ENCODE measurements at places on chromosomes 11 and 22.

GRCh38 chr11:119094816-119095065 is 6.9 kb downstream of the DPAGT1 start:
- DNase-seq: peak; percentile 93

DNA sequence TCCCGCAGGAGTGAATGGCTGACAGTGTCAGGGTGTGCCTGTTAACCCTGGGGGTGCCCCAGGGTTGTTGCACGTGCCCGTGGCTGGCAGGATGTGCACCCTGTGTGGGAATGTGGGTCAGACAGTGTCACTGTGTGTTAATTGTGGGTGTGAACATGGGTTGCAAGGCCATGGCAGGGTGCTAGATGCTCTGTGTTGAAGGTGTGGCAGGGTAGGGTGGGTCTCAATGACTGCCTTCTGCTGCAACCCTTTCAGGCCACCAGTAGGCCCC is 8.3 kb downstream of the RIN1 start:
- peak; percentile 21 for DNase-seq

GRCh38 chr11:43690929-43691725 is 10.6 kb downstream of the HSD17B12 start:
- DNase-seq: no peak

GRCh38 chr11:72331761-72332160 is 87.8 kb upstream of the PHOX2A start:
- DNase-seq: no peak

DNA sequence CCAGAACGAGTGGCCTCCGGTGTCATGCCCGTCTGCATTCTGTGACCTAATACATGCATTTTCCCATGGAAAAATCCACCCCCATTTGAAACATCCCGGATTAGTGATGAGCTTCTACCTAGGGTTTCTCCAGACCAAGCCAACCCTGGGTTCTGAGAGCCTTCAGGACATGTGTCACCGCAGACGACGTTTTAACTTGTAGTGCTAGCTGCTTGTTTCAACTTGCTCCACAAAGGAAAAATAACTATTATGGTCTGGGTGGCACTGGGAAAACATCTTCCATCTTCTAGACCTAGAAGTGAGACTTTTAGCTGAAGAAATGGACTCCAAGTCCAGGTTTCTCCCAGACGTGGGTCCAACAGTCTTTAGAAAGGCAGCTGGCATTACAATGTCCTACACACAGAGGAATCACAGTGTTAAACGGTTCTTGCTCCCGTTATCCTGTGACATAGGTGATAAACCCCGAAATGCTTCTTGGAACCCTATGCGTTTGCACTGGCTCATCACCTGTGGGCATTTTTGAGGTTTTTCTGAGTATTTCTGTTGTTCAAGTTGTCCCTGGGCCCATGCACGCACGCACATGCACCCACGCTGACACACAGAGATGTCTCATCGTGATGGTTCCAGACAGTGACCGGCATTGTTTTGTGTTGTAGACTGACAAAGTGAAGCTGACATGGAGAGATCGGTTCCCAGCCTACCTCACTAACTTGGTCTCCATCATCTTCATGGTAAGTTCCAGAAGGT is 46.6 kb upstream of the FADD start:
- no peak for DNase-seq

- DNase-seq: no peak
These were observed 90.0 kb downstream of the AMOTL1 start for GRCh38 chr11:94858012-94858705.

DNA sequence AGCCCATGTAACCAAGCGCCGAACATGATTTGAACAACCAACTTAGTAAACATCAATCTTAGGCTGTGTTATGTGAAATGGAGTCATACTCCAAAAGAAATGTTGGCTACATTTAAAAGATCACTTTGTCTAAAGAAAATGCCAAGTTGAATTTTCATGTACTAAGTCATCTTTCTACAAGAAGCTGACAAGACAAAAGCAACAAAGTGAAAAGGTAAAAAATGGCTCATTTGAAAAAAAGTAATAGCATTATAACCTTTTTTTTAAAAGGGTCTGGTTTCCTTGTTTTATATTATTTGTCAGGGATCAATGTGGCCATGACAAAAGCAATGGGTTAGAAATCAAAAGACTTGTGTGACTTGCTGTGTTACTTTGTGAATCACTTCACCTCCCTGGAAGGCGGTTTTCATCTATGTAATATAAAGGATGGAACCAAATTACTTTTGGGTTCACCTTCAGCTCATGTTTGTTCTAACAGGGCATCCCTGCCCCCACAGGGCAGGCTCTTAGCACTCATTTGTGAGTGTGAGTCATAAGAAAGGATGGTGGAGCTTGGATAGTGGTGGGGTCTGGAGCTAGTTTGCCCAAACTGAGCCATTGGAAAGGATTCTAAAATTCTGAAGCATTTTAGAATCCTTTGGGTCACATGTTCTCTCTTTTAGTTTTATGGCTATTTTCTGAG is 131.9 kb upstream of the MTMR2 start:
- DNase-seq: no peak

GRCh38 chr11:1118755-1119603 is 38.8 kb upstream of the MUC5AC start:
- DNase-seq: no peak

- no peak for DNase-seq
These were observed 9.7 kb downstream of the USP2 start for GRCh38 chr11:119371778-119372182.

- DNase-seq: no peak
These were observed 8.2 kb downstream of the ARRB1 start for GRCh38 chr11:75342966-75343870.

GRCh38 chr22:47334601-47335000 is 572.2 kb downstream of the TBC1D22A start:
- DNase-seq: no peak

DNA sequence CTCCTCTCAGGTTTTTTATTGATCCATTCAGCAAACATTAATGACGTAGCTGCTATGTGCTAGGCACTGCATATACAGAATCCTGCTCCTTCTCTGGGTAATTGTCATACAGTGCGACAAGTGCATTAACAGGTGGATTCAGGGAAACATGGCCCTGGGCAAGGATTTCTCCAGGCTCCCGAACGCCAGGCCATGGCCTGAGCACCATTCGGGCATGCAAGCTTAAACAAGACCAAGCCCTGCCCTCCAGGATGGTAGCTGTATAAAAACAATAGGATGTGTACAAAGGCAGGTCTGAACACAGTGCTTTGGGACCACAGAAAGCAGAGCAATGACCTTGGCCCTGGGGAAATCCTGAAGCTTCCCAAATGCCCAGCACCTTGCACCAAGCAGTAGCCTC is 9.1 kb upstream of the SYT7 start:
- DNase-seq: no peak

- no peak for DNase-seq
These were observed 11.9 kb downstream of the XRRA1 start for GRCh38 chr11:74936976-74937375.

GRCh38 chr11:111349191-111349695 is 29.8 kb downstream of the POU2AF1 start:
- no peak for DNase-seq

DNA sequence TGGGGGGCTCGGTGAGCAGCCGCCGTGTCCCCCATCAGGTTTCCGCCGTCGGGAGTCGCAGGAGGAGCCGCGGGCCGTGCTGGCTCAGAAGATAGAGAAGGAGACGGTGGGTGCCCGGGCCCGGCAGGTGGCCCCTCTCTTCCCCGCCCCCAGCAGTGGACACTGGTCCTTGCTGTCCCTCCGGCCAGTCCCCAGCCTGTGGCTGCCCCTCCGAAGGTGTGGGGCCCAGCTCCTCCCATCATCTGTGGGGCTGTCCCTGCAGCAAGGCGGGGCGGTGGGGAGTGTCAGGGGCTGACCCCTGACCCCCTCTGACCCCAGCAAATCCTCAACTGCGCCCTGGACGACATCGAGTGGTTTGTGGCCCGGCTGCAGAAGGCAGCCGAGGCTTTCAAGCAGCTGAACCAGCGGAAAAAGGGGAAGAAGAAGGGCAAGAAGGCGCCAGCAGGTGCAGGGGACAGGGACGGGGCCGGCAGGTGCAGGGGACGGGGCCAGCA is 15.3 kb downstream of the EPS8L2 start:
- no peak for DNase-seq

- peak; percentile 37 for DNase-seq
These were observed 34.1 kb downstream of the SGSM3 start for GRCh38 chr22:40404251-40405177.

DNA sequence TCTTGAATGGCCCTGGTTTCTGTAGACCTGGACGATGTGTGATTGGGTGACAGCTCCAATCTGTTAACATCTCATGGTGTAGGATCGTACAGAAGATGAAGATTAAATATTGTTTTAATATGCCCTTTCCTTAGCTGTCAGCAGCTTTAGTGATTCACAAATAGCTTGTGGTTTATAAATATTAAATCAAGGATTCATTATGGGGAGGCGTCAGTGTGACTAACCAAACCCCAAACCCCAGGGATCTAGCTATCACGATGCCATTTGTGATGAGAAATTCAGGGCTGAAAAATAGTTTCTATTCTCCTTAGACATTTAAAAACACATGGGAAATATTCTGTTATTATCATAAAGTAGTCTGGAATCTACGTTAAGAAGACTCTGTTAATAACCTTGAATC is 73.4 kb downstream of the NCAM1 start:
- no peak for DNase-seq

GRCh38 chr22:38872831-38873248 is 824 bp upstream of the CBX6 start:
- peak; percentile 80 for DNase-seq

GRCh38 chr22:44760476-44760875 is 8.1 kb downstream of the ARHGAP8 start:
- no peak for DNase-seq

DNA sequence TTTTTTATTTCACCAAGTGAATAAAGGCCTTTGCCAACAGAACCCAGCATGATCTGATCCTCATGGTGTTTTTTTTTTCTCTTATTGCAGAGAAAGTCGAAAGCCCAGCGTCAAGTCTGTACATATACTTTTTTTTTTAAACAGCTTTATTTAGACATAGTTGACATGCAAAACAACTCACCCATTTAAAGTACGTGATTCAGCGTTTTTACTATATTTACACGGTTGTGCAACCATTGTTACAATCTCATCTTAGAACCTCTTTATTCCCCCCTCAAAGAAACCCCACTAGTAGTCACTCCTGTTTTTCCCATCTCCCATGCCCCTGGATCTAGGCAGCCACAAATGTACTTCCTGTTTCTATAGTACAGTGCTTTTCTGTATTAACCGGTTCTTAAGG is 20.6 kb upstream of the AP1B1 start:
- no peak for DNase-seq

DNA sequence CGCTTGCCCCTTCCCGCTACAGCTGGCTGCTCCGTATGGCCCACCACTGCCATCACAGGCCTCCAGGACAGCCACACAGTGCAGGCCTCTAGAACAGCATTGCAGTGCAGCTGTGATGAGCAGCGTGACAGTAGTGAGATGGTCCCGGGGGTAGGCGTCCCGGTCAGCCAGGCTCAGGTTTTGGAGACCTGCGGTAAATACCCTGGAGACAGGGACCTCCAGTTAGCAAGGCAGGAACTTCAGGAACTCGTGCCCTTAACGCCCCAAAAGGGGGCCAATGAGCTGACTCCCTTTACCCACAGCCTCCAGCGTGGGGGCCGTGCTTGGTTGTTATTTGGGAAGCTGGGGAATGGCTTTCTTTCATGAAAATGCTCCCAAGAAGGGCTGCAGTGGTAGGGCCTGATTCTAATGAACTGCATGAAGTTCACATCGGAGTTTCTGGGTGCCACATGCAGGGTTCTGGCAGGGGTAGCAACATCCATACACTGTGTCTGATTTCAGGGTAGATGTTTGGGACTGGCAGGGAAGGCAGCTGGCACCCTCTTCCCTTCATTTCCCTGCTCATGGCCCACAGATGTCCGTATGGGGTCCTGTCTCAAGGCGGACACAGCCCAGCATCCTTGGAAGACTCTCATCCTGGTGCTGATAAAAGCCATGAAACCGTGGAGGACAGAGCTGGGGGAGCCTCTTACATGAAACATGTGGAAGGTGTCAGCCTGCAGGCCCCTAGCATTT is 440.5 kb downstream of the TBC1D22A start:
- no peak for DNase-seq

GRCh38 chr11:128021349-128022006 is 565.9 kb downstream of the ETS1 start:
- no peak for DNase-seq

DNA sequence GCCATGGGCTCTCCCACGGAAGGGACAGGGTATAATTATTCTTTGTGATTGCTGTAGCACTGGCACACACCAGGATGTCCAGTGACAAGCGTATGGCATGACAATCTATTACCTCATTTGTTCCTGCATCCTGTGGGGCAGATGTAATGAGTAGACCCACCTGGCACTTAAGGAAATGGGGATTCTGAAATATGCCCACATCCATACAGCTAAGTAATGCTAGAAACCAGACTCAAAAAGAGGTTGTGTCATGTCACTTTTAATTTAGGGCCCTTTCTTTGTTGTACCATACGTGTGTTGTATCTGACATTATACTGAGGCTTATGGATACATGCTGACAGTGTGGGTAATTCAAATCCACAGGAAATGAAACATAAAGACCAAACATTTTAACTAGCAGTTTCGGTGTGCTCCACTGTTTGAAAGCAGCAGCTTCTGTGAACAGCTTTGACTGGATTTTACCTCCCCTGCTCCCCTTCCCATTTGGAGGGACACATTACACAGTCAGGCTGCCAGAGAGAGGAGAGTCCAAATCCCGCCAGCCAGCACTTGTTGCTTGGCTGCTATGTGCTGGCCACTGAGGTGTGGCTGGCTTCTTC is 21.2 kb downstream of the GRAMD1B start:
- DNase-seq: no peak

- no peak for DNase-seq
These were observed 24.9 kb downstream of the SLC43A1 start for GRCh38 chr11:57490456-57491248.

DNA sequence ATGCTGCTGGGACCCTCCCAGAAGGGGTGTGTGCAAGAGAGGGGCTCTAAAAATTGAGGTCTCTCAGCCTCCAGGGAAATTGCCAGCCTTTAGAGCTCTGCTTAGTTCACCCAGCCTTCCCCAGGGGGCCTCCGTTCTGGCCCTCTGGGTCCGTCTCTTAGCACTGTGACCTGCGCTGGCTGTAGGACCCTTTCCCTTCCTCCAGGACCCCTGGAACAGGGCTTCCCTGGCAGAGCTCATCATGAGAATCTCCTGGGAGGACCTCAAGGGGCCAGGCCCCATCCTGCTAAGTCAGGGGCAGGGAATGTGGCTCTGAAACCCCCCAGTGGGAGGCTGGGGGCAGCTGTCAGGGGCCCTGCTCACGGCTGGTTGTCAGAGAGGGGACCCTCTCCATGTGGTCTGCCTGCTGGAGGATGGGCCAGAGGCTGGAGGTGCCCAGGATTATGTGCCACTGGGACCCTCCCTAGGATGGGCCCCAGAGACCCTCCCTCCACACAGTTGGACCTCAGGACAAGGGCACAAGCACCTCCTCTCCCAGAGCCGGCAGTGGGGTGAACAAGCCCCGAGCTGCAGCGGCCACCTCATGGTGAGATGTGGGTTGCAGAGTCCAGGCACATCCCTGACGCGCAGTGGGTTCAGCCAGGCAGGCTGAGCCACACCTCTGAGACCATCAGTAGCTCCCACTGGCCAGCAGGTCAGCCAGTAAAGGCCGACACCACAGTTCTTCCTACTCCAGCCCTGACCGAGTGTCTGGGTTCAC is 27.1 kb upstream of the GAL start:
- DNase-seq: no peak
